ENCODE measurements at places on chromosomes 7 and 10.
A peak's percentile ranks its signal among the peaks of the same experiment; 100 is the strongest.

- DNase-seq = no peak
Measured at GRCh38 chr7:158251061-158251965, 336.3 kb downstream of the PTPRN2 start.

GRCh38 chr10:54614072-54614471 is 187.0 kb downstream of the PCDH15 start:
- no peak for DNase-seq

GRCh38 chr10:5206799-5207198 is 10.2 kb downstream of the AKR1C4 start:
- no peak for DNase-seq

DNA sequence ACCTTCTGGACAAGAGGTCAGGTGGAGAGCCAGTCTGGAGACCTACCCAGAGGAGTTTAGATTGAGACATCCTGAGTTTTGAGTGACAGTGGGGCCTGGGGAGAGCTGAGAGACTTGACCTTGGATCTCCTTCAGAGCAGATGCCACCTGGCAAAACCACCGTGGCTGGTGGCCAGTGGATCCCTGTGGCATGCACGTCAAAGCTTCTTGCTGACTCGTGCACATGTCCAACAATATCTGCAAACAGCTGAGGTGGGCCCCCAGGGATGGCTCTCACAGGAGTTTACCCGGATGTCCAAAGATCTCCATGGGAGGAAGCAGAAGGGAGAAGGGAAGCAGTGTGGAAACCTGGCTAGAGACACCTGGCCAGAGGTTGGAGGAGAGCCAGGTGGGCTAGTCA is 230.5 kb downstream of the FANK1 start:
- no peak for DNase-seq

DNA sequence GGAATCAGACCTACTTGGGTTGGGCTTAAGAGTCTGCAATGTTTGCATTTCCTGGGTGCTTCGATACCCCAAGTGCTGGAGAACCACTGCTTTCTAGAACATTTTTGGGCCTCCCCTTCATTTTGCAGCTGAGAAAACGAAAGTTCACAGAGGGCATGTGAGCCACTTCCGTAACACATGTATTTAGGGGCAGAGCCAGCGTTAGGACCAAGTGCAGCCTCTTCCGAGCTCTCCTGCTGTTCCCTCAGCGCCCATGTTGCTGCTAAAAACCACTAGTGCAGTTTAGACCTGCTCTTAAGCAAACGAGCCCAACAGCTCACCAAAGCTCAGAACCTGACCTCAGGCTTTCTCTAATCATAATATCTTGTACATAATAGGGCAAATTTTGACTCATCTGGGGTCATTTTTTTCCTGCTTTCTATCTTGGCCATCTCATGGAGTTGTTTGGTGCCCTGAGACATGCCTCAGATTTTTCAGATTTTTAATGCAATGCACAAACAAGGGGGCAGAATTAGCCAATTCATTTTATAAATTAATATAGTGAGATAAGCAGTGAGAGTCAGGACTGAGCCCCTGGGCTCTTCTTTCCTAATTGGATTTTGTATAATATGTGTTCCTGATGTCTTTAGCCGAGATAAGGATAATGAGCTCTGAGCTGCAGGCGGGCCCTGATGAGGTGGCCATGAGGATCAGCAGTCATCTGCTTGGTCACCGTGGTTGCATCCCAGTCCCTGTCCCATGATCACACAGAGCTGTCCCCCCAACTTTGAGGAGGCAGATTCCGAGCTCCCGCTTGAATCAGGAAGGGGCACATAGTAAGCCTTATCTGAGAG is 12.9 kb downstream of the BAG3 start:
- DNase-seq = peak; percentile 43

GRCh38 chr7:4461531-4461930 is 220.6 kb upstream of the FOXK1 start:
- no peak for DNase-seq

- DNase-seq = peak; percentile 75
Measured at GRCh38 chr7:130887957-130888371, 154.0 kb upstream of the KLF14 start.

- no peak for DNase-seq
Measured at GRCh38 chr10:124696446-124697392, 47.5 kb downstream of the FAM53B start.

DNA sequence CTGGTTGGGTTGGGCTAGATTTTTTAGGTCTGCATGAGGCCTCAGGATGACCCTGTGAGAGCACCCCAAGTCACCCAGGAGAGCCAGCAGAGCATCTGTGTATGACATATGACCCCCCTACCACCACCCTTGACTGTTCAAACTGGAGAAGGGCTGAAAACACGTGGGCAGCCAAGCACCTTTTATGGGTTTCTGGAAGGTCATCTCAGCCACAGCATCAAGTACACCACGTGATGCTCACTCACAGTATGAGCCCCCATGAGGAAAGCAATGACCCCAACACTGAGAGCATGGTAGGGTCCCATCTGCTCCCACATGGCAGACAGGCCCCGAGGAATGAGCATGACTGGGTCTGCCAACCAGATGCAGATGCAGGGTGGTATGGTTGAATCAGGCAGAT is 149.4 kb upstream of the GDF10 start:
- DNase-seq = no peak

DNA sequence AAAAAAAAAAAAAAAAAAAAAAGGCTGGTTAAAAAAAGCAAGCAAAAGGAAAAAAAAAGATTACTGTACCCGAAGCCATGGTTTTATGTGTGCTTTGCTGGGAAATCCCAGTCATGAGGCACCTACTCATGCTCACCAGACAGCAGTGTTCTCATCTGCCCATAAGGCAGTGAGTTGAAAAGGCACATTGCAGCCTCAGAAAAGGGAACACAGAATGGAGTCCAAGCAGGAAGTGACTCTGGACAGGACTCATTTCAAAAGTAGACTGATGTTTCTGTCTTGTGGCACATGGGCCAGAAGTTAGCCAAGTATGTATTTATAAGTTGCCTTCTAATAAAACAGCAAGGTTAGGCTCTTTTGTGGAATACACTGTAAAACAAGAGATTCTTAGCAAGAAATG is 40.2 kb downstream of the PDSS1 start:
- DNase-seq = peak; percentile 65

GRCh38 chr10:3417096-3417495 is 244.5 kb upstream of the PITRM1 start:
- DNase-seq = no peak

DNA sequence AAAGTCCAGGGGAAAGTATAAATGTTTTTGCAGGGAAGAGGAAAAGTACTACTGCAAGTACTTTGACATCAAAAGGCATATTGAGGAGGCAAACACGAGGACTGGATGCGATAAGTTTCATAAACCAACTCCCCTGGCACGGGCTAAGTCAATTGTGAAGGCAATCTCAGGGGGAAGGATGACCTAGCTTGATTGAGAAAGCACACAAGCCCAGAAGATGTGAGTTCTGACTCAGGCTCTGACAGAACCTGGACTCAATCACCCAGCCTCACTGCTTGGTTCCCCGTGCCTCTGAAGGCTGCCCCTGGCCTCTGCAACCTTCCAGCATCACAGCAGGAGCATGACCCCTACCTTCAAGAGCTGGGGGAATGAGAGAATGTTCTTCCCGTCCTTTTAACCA is 93.2 kb upstream of the ZNF438 start:
- DNase-seq = no peak

- no peak for DNase-seq
Measured at GRCh38 chr7:80589631-80590030, 48.8 kb upstream of the CD36 start.

DNA sequence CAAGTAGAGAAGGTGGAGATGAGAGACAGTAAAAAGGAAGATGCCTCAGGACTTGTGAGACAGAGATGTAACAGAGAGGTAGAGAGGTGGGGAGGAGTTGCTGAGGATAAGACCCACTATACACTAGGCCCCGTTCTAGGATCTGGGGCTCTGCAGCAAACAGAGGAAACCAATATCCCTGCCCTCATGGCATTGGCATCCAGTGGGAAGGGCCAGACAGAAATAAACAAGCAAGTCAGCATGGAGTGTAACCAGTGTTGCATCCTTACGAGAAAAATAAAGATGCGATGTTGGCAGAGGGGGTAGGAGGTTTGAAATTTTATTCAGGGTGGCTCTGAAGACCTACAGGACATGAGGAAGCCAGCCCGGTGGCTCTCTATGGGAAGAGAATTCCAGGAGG is 22.0 kb upstream of the EEPD1 start:
- DNase-seq = no peak

- DNase-seq = no peak
Measured at GRCh38 chr10:17278607-17279240, 50.7 kb downstream of the VIM start.

GRCh38 chr10:4982764-4983226 is 19.6 kb downstream of the AKR1C1 start:
- DNase-seq = peak; percentile 30

GRCh38 chr7:91835826-91836368 is 44.6 kb downstream of the MTERF1 start:
- no peak for DNase-seq

DNA sequence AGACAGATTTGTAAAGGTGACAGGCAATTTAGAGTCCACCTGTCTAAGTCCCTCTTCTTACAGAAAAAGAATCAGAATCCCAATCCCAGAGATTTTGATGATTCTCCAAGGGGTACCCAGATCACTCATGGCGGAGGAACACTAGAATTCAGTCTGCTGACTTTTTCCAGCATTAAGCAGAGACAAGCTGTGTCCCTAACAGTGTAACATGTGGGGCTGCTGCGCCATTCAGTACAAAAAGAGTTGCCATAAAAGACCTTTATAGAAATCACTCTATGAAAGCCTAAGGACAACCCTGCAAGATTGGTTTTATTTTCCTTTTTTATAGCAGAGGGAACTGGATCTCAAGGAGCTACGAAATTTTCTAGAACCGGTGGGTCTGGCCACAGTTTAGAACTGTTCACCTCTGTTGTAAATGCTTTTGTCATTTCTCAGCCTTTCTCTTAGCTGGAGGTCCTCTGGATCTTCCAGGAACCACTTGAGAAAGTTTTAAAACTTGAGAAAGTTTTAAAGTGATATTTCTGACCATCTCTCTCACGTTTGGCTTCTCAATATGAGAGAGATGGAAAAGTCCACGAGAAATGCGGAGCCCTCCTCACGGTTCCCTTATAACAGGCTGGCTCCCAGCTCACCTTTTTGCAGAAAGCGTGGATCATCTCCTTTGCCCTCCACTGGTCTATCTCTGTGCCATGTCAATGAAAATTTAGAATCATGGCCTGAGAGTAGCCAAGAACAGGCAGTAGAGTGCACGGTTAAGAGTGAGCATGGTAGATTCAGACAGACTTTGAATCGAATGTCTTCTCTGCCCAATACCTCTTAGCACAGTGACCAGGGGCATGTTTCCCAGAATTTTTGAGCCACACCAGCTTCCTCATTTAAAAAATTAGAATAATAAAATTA is 826 bp downstream of the GIMAP7 start:
- DNase-seq = no peak

DNA sequence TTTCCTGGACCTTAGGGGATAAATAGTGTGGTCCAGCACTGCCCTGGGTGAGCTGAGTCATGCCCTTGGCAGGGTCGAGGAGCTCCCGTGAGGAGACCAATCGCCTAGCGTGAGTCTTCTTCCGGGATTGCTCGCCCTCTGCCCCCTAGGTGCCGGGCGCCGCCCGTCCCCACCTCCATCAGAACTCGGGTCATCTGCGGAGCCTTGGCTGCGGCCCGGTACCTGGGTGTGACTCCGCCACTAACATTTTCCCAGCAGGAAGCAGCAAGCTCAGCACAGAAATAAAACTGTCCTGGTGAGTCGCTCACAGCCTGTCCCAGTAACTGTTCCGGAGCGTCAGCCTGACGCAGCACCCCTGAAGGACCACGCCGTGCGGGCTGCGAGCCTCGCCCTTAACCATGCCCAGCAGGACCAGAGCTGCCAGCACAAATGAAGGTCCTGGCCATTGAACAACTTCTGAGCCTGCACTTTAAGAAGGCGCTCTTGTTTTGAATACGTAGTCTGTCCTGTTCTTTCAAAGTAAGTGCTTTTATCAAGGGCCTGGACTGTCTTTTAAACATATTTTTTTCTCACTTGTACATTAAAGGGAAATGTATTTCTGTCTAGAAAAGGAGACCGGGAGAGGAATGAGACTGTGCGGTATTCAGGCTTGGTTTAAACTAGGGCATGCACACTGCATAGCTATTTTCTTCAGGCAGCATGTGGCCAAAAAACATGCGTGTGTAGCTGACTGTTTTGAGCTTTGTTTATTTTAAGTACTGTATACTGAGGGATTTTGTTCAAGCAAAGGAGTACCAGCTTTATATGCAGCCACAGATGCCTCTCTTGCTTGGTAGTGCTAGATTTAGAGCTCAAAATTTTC is 136.7 kb downstream of the HECW1 start:
- DNase-seq = peak; percentile 97

GRCh38 chr10:34254596-34254995 is 560.5 kb downstream of the PARD3 start:
- DNase-seq = peak; percentile 72

- DNase-seq = no peak
Measured at GRCh38 chr10:126611303-126611702, 59.2 kb downstream of the C10orf90 start.

- DNase-seq = peak; percentile 33
Measured at GRCh38 chr10:129417870-129418269, 49.2 kb upstream of the MGMT start.

- no peak for DNase-seq
Measured at GRCh38 chr10:71015674-71016073, 127.3 kb upstream of the PCBD1 start.

- DNase-seq = no peak
Measured at GRCh38 chr10:114615600-114616007, 42.5 kb downstream of the ABLIM1 start.

DNA sequence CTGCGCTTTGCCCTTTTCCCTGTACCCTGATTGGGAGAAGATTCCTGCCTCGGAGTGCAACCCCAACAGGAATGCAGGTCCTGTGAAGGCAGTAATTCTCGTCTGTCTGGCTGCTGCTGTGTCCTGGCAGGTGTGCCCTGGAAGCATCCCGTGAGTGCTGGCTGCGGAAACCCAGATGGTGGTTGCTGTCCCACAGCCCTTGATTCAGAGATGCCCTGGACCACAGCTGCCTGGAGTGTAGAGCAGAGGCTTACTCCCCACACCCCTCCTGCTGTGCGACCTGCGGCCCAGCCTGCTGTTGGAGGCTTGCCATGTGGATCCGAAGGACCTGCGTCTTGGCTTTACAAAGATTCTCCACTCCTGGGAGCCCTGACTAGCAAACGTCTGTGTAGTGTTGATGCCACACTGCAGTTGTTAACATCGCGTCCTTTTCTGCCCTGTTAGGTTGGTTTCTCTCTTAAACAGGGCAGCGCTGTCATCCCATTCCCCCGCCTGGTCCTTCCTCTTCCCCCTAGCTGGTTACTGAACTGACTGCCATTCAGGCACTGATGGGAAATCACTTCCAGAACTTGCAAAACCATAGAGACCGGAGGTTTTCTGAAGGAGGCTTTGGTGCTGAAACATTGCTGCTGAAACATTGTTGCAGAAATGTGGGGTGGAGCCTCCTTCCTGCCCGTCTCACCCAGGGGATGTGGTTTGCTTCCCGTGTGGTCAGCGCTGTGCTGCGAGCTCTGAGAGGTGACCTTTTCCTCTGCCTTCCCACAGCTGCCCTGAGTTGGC is 53.3 kb downstream of the DNAJB6 start:
- no peak for DNase-seq
